ENCODE measurements at places on chromosomes 13 and 19.

DNA sequence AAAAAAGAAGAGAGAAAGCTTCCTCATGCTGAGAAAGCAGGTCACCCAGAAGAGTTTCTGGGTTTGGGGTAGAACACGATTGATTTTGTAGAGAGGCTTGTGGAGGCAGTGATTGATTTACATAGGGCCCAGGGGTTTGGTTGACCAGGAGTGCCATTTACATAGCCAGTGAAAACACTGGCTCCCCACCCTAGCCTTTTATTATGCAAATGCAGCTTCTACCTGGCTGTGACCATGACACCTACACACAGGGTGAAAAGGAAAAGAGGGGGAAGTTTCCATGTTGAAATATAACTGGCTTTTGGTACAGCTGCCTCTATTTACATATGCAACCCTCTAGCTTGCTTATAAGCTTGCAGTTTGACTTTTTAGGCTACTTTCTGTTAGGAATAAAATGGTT is 62.0 kb downstream of the ZNF100 start:
- no peak for DNase-seq

- no peak for DNase-seq
These were observed 6.4 kb downstream of the ANGPTL4 start for GRCh38 chr19:8370176-8371010.

- no peak for DNase-seq
These were observed 31.2 kb downstream of the KATNAL1 start for GRCh38 chr13:30276178-30276577.

- DNase-seq: no peak
These were observed 25.4 kb upstream of the NPAS1 start for GRCh38 chr19:46994141-46994686.

DNA sequence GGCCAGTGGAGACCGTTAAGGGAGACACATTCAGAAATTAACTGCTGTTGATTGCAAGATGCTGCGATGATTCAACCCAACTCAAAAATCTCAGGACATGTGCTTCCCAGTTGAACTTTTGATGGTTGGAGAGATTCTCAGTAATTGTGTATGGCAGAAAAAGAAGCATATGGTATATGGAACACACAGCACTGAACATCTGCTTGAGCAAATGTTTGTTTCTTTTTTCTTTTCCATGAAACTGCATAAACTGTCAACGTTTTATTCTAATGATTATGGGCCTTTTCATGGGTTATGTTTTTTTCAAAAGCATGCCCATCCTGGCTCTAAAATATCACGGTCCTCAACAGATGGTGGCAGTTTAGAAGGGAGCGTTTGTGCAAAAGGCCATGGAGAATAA is 40.1 kb upstream of the USP29 start:
- no peak for DNase-seq

DNA sequence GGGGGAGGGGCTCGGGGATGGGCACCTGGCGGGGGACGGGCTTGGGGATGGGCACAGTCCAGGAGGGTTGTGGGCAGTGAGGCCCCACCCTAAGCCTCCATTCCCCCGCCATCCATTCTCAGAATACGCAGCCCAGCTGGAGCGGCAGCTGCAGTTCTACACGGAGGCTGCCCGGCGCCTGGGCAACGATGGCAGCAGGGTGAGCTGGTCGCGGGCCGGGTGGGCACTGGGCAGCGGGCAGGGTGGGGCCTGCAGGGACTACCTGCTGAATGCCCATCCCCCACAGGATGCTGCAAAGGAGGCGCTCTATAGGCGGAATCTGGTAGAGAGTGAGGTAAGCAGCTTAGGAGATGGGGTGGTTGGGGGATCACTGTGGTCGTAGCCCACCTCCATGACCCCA is 8.3 kb downstream of the PODNL1 start:
- no peak for DNase-seq

GRCh38 chr13:43329702-43330101 is 306.3 kb downstream of the DNAJC15 start:
- DNase-seq: no peak

GRCh38 chr13:63044589-63045313 is 1629.1 kb upstream of the PCDH20 start:
- no peak for DNase-seq

- DNase-seq: no peak
These were observed 72.2 kb downstream of the DPRX start for GRCh38 chr19:53704011-53704410.

DNA sequence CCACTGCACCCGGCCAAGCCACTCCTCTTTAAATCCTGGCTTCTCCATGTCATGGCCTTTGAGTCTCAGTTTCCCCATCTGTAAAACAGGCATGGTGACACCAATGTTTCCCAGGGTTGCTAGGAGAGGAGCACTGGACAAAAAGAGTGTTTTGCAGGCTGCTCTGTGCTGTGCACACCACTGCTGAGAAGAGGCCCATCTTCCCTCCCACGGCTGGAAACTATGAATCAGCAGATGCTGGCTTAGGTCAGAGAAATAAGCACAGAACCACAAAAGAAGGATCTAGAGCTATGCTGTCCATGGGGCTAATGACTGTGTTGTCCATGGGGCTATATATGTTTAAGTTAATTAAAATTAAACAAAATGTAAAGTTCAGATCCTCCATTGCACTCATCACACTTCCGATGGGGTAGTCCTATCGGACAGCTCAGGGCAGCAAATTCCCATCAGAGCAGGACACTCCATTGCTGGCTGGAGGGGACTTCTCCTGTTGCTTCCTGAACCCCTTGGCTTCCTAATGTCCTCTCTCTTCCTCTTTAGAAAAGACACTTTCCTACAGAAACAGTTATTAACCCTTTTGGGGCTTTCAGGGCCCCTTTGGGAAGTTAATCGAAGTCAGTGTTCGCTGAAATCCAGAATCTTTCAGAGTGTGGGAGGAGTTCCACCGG is 37.1 kb downstream of the TSHZ3 start:
- peak; percentile 30 for DNase-seq

- DNase-seq: no peak
These were observed 41.6 kb upstream of the CHST8 start for GRCh38 chr19:33580026-33580644.

DNA sequence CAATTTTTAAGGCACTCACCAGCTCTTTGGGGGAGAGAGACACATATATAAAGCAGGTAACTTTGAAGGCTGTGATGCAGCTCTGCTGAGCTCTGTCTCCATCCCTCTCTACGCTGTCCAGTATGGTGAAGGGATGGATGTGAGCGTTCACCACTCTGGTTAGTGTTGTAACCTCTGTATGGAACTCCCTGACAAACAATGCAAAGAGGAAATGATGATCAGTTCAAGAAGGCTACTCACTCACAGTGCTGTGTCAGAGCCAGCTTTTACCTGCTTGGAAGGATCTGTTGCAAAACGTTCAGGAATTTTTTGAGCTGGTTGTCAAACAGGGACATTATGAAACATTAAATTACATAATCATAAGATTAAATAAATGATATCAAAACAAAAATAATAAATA is 90.8 kb upstream of the SLC10A2 start:
- DNase-seq: no peak

GRCh38 chr19:44572581-44572900 is 40.8 kb upstream of the IGSF23 start:
- no peak for DNase-seq
